A172 (cell line): ENCODE measurements at places on chromosomes 11 and 22. TPM values are rescaled to one million over a fixed set of nuclear protein-coding genes. Genes with fewer than 3 reads are reported as not detected.

DNA sequence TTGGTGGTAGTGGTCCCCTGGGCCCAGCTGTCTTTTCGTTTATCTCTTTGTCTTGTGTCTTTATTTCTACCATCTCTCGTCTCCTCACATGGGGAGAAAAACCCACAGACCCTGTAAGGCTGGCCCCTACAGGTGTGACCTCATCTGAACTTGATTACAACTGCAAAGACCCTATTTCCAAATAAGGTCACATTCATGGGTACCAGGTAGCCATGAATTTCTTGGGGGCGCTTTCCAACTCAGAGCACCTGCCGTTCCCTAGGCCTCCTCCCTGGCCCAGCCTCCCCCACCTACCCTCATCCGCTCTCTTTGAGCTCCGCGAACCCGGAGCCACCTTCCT is 14.0 kb upstream of the RRP7A start:
- DNase-seq = no peak

GRCh38 chr22:24758164-24758799 is 16.2 kb downstream of the PIWIL3 start:
- DNase-seq = no peak

DNA sequence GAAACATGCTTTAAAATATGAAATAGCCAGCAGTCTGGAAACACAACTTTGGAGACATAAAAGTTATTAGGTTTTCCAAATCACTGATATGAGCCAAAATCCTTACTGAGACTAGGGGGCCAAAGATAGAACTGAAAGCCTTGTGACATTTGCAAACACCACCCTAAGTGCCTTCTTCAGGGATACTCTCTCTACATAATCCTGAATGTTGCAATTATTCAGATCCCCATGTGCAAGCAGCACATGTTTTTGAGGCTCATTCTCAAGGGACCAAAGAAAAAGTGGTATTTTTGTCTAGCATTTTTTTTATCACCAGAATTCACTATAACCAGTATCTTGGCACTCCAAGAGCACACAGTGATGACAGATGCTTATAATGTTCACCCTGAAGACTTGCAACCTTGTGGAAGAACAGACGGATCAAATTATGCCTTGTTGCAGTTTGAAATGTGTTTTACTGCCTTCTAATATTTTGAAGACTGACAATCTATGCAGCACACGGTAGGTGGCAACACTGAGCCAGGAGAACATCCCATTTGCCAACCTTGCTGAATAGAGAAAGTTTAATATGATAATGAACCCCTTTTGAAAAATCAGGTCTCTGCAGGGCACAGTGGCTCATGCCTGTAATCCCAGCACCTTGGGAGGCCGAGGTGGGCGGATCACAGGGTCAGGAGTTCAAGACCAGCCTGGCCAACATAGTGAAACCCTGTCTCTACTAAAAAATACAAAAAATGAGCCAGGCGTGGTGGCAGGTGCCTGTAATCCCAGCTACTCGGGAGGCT is 78.5 kb downstream of the PLEKHA7 start:
- DNase-seq = peak; percentile 54

- no peak for DNase-seq
Observed at GRCh38 chr11:2315395-2316168, 13.8 kb downstream of the TSPAN32 start.

DNA sequence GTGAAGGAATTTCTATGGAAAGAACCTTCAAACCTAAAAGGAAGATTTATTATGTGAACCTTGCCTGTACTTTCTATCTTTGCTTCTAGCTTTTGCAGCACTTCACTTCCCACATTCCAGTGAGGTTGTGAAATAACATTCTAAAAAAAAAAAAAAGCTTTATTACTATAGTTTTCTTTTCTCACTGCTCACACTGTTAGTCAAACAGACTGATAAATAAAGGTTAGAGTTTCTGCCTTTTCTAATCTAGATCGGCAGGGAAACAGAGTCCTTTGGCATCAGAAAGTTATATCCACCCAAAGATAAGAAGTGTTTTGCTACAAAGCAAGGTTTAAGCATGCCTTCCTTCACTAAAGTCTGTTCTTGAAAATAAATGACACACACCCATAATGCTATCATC is 2.8 kb downstream of the AAMDC start:
- no peak for DNase-seq

GRCh38 chr22:19038164-19038546 is 84.1 kb downstream of the DGCR2 start:
- DNase-seq = no peak

- DNase-seq = no peak
Observed at GRCh38 chr11:128777369-128778011, 83.6 kb downstream of the FLI1 start.

DNA sequence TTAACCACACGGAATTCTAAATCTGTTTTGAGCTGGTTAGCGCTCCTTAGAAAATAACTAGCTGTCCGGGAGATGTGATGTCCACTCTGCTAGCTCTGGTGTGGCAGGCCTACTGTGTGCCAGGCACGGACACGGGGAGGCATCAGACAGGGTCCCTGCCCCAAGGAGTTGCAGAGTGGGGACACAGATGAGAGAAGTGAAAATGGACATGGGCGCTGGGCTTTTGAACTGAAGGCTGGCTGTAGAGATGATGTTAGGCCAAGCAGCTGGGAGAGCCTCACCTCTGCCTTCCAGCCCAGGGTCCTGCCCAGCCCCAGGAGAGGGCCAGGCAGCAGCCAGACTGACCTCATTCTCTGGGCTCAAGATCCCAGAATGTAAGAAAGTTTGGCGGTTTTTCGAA is 368.6 kb downstream of the CTTN start:
- DNase-seq = no peak

DNA sequence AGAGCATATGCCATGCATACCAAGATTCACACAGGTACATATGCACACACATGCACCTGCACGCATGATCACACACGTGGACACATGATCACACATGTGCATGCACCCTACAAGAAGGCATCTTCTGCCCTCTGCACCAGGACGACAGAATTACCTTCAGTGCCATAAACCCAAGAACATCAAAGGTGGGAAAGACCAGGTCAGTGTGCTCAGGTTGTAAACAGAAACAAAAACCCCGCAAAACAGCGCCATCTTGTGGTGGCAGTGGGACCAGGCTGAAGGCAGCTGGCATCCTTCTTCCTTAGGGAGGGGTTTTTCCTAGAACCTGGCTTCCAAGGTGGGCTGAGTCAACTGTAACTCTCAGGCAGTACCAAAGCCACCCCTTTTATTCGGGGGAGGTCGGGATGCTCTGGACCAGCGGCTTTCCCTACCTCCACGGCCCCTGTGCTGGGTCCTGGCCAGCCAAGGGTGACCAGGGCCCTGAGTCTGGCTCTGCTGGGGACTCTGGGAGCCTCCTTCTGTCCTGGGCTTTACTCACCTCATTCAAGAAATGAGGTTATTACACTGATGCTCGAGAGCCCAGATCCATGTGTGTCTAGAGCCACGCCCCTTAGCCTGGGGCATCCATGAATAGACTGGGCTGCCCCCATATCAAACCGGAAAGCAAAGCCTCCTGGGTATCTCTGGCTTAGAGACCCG is 69.4 kb upstream of the FGF3 start:
- DNase-seq = peak; percentile 77

- DNase-seq = no peak
Observed at GRCh38 chr11:121932646-121933185, 183.3 kb downstream of the BLID start.

- no peak for DNase-seq
Observed at GRCh38 chr22:37470087-37470445, 16.1 kb downstream of the MFNG start.

- no peak for DNase-seq
Observed at GRCh38 chr11:81987829-81988472, 745.7 kb downstream of the FAM181B start.

GRCh38 chr22:37154925-37155712 is 5.4 kb upstream of the IL2RB start:
- DNase-seq = peak; percentile 4

DNA sequence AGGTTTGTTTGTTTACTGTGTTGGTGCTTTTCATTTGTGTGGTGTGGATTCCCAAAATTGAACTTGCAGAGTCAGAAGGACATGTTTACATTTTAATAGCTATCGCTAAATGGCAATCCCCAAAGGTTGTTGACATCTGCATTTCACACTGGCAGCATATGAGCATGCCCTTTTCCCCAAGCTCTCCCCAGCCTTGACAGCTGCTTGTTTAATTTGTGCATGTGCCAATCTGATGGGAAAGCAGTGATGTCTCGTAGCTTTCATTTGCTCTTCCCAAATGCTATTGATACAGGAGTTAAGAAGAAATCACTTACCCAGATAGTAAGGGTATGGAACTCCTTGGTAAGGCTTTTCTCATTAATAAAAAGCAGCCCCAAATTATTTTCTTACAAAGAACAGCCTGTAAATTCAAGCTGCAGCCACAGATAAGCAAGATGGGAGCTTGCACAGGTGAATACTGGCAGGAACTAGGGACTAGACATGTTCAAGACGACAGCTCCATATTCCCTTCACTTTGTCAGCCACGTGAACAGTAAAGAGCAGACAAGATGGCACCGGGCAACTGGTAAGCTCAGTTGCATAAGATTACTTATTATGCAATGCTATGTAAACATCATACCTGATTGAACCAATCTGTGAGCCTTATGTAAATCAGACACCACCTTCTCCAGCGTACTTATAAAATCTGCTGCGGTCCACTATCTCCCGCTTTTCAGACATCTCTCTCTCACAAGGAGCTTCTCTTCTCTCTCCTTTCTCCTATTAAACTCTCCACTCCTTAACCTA is 87.4 kb downstream of the IGLL5 start:
- DNase-seq = no peak

DNA sequence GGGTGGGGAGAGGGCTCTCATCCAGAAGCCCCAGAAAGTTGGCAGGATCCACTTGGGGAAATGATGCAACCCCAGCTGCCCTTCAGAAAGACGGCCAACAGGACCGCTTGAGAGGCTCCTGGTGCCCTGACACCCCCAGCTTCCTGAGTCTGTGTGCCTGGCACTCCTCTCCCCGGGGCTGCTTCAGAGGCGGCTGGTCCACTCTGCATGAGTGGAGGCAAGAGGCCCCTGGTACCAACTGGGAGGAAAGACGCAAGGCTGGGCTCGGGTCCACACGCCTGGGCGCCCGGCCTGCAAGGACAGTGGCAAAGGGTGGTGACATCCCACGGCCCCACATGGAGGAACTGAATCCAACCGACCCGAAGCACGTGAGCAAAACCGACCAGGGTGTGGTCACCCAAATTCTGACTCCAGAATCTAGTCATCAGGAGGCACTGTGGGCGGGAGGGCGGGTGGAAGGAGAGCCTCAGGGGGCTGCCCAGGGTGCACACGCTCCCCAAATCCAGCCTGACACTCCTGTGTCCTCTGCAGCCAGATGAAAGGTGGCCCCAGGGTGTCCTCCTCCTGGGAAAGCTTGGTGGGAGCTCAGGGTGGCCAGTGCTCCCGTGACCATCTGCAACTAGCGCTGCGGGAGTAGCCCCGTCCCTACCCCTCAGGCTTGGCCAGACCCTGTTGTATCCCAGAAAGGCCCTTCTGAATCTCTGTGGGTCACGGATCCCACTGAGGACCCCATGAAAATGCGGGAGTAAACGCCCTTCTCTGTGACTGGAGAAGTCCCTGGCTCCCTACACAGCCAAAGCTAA is 3.7 kb downstream of the RNH1 start:
- DNase-seq = no peak

DNA sequence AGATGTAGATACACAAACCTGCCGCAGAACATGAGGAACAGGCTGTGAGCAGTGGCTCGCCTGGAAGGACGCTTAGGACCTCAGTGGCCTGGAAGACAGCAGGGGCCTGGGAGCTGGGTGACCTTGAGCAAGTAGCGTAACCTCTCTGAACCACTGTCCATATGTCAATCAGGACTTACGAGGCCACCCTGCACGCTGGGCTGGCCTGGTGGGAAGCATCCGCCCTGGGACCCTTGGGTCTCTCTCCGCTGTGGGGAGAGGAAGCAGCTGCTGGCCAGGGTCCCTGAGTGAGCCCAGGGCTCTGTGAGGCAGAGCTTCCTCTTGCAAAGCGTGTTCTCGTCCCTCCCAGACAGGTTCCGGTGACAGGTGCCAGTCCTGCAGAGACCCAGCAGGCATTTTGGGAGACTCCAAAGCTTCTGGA is 14.0 kb upstream of the EHD1 start:
- DNase-seq = no peak

DNA sequence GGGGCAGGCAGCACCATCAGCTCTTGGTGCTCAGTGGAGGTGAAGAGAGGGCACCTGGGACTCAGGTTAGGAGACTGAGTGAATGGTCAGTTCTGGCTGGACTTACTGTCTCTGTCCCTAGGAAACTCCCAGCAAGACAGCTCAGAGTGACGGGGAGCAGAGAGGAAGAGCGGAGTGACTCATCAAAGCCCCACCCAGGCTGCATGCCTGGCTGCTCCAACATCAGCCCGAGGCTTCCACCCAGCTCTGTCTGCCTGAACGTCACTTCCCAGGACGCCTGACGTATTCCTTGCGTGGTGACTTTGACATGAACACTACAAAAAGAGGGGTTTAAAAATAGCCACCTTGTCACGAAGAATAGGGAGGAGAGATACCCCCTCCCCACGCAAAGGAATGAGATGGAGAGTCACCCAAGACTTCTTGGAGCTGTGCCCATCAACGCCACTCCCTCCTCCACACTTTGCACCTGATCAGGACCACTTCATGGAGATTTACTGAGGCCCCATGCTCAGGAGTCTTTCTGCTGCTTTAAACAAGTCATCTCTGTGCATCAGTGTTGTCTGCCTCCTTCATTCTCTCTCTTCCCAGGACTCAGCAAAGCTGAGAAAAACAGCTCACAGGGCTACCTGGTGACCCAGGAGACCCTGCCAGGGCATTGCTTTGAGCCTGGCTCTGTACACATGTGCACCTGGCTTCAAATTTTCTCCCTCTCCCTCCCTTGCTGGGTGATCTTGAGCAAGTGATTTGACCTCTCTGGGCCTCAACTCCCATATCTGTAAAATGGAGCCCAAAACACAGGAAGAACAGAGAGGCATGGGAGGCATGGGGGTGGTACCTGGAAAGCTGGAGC is 83.1 kb downstream of the MN1 start:
- DNase-seq = peak; percentile 95

SHISAL1 gene
- total RNA-seq = 2.6 and 3.1 TPM in 2 replicates

ZNF214 gene
- 1.8 and 2.3 TPM in 2 replicates for total RNA-seq

CHRM1 gene
- total RNA-seq = 0.02 TPM in 1 of 2 replicates, not detected in the other

CDCA5 gene
- 40.0 and 49.5 TPM in 2 replicates for total RNA-seq

KDELR3 gene
- 18.4 and 24.4 TPM in 2 replicates for total RNA-seq

TRIM29 gene
- 3.0 and 10.2 TPM in 2 replicates for total RNA-seq

TNNI2 gene
- not detected in 2 replicates for total RNA-seq

UCP3 gene
- 0.05 and 0.46 TPM in 2 replicates for total RNA-seq

FAM111B gene
- total RNA-seq = 26.7 and 31.4 TPM in 2 replicates

MS4A3 gene
- not detected in 2 replicates for total RNA-seq

PHOX2A gene
- total RNA-seq = not detected in 2 replicates
